IPS DF 6.9 (cell line): ENCODE measurements at places on chromosomes 4 and X.

GRCh38 chrX:41409006-41409405 lies 38.1 kb upstream of the NYX start:
- DNase-seq, result no peak

DNA sequence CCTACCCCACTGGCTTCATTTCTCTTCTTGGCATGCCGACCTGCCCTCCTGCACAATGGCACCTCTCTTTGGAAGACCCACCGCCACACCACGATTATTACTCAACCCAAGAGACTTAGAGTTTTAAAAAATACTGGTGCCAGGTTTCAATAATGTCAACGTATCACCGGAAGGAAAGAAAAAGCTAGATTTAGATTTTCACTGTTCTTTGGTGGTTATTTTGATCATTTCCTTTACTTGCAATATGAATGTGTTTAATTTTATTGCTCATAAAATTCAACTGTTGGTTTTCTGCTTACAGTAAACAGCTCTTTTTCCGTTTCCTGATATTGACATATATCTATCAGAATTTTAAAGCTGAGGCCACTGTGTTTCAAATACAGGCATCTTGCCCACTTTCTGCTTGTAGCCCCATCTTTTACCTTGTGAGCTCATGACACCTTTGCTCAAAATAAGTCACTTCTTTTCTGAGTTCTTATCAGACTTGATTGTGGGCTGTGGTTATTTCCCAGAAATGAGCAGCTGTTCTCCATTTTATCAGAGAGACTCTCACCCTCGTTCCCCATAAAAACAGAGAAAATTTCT lies 439.1 kb downstream of the INPP4B start:
- no peak for DNase-seq

GRCh38 chr4:1360423-1361283 lies 13.6 kb downstream of the UVSSA start:
- DNase-seq, result no peak

DNA sequence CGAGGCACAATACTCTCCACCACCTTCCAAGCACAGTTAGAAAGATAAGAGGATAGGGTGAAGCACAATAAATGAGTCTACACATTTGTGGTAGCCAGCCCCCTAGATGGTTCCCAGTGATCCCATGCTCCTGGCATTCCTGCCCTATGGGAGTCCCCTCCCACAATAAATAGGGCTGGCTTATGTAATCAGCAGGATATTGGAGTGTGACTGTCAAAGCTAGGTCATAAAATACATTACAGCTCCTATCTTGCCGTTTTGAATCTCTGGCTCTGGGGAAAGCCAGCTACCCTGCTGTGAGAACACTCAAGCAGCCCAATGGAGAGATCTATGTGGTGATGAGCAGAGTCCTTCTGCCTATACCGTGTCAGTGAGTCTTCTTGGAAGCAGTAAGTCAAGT lies 198.7 kb upstream of the NOCT start:
- DNase-seq, result no peak

- DNase-seq, result no peak
These were observed 126.4 kb upstream of the GATB start for GRCh38 chr4:151887031-151887815.

DNA sequence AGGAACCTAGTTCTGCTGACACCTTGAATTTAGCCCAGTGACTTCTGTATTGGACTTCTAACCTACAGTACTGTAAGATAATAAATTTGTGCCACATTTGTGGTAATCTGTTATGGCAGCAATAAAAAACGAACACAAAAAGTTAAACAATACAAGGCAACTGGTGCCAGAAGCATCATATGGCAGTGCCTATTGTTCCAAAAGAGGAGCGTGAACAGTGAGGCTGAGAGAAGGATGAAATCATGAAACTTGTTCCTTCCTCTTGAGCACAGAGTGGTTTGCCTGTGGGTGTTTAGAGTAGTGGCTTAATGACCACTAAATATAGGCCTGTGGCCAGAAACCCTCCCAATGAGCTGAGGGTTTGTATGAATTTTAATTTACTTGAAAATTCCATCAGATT lies 69.7 kb upstream of the PGRMC2 start:
- no peak for DNase-seq

GRCh38 chr4:80921441-80921840 lies 109.1 kb upstream of the BMP3 start:
- no peak for DNase-seq

- no peak for DNase-seq
These were observed 88.6 kb downstream of the ARHGAP36 start for GRCh38 chrX:131146702-131147101.

DNA sequence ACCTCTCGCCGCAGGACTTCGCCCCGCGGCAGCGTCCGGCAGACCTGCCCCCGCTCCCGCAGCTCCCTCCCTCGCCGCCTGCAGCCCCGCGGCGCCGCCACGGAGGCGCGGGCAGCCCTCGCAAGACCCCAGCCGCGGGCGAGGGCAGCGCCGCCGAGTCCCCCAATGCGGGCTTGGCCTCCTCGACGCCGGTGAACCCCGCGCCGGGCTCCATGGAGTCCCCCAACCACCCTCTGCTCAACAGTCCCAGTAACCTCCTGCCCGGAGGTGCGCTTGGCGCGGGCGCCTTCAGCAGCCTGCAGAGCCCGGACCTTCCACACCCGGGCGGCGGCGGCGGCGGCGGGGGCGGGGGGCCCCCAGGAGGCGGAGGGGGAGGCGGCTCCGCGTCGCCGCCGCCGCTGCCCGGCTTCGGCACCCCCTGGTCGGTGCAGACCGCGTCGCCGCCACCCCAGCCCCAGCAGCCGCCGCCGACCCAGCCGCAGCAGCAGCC lies 1.2 kb downstream of the CPEB2 start:
- DNase-seq, result no peak

GRCh38 chrX:120200851-120201250 lies 42.4 kb downstream of the RHOXF2 start:
- DNase-seq, result no peak

DNA sequence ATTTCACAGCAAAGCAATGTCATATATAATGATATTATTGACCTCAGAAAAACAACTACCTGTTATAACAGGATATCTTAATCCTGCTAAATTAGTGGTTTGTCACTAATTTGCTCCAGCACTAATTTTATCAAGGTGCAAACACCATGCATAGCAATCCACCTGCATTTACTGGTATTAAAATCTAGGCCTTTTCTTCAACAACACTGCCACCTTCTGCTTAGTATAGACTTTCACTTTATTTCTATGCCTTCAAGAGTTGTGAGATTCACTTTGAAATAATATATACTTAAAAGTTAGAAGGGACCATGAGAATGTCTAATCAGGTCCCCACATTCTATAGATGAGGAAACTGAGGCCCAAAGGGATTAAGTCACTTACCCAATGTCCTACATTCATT lies 82.1 kb upstream of the IQCM start:
- DNase-seq, result no peak

DNA sequence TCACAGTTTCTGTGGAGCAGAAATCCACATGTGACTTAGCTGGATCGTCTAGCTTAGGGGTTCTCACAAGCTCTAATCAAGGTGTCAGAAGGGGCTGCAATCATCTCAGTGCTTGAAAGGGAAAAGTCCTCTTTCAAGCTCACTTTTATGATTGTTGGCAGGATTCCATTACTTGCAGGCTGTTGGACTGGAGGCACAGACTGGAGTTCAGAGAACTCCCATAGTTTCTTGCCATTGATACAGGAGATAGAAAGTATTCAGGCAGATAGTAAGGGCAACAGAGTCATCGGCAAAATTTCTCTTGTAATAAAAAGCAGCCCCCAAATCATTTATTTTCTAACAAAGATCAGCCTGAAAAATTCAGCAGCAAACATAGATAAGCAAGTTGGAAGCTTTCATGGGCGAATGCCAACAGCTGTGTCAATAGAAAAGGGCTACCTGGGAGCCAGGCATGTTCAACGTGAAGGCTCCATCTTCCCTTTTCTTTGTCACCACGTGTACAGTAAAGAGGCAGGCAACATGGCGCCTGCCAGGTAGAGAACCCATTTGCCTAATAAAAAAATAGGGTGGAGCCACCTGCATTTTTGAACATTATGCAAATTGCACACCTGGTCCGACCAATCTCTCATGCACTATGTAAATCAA lies 64.4 kb downstream of the CXCL13 start:
- DNase-seq, result no peak
